ENCODE measurements at places on chromosomes 11 and 22.

GRCh38 chr11:14315130-14315529 lies 43.9 kb downstream of the RRAS2 start:
- no peak for DNase-seq

GRCh38 chr11:110757066-110757465 lies 44.8 kb upstream of the ARHGAP20 start:
- DNase-seq = no peak

DNA sequence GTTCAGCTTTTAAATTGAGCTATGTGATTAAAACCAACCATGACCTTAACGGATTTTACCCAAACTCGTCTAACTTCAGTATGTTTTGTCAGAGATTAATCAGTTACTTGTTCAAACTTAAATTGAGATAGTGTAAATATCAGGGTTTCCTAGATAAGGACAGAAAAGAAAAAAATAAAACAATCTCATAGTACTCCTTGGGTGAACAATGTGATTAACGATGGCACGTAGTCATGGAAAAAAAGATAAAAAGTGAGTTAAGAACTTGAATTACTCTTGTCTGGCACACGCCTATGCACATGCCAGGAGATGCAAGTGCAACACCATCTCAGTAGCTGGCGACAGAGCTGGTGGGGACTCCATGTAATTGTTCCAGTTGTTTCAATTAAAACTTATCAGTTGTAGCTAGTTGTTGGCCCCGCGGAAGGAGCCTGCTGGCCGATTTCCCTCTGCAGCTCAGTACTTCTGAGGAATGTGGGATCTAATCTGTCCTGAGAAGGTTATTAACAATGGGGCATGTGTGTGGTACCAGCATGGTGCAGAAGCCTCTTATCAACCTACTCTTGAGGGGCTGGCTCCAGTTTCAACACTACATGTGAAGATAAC lies 3.0 kb downstream of the RASSF10 start:
- DNase-seq = no peak

DNA sequence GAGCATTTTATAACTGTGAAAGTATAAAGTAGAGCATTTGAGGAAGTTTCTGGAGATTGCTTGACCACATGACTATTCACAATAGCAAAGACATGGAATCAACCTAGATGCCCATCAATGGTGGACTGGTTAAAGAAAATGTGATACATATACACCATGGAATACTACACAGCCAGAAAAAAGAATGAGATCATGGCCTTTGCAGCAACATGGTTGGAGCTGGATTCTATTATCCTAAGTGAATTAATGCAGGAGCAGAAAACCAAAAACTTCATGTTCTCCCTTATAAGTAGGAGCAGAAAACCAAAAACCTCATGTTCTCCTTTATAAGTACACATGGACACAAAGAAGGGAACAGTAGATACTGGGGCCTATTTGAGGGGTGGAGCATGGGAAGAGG lies 30.3 kb downstream of the UVRAG start:
- no peak for DNase-seq

DNA sequence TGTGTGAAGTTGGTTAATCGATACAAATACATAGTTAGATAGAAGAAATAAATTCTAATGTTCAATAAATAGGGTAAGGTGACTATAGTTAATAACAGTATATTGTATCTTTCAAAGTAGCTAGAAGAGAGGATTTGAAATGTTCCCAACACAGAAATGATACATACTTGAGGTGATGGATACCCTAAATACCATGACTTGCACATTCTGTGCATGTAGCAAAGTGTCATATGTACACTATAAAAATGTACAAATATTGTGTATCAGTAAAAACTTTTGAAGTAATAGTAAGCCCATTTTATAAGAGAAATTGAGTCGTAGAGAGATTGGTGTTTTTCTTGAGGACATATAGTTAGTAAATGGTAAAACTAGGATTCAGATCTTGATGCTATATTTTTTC lies 56.4 kb upstream of the PGR start:
- DNase-seq = no peak

GRCh38 chr11:94129512-94130297 lies 1.1 kb downstream of the PANX1 start:
- DNase-seq = no peak

DNA sequence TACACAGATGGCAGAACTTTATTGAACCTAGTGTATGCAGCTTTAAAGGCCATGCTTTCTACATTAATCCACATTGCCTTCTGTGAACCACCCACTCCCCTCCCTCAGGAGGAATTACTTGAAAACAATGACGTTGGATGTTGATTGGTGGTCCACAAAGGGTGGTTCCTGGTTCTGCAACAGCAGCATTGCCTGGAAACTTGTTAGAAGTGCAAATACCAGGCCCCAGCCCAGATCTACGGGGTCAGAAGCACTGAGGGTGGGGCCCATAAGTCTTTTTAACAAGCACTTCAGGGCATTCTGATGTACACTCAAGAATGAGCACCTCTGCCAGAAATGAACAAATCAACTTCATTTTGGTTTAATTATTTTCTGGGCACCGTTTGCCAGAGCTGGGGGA lies 91.0 kb downstream of the ISX start:
- DNase-seq = no peak

GRCh38 chr11:97364047-97364446 lies 974.2 kb downstream of the JRKL start:
- no peak for DNase-seq

GRCh38 chr11:116397602-116398084 lies 375.1 kb downstream of the BUD13 start:
- no peak for DNase-seq
